ENCODE measurements at places on chromosomes 4 and X.

GRCh38 chr4:71026086-71026485, 32.6 kb downstream of the DCK start:
- DNase-seq: no peak

DNA sequence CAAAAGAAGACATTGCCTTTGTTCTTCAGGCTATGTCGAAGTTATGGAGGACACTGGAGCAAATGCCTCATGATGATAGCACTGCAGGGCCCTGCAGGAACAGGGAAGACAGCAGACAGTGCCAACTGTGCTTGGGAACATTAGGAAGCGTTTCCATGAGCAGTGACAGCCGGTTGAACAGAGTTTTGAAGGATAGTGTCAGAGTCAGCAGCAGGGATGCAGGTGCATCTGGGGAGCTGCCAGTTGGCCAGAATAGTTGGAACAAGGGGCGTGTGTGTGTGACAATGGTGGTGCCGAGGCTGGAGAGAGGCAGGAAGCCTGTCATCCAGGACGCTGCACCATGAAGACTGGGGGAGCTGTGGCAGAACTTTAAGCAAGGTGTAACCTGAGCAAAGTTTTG, 88.6 kb downstream of the SHROOM3 start:
- no peak for DNase-seq

DNA sequence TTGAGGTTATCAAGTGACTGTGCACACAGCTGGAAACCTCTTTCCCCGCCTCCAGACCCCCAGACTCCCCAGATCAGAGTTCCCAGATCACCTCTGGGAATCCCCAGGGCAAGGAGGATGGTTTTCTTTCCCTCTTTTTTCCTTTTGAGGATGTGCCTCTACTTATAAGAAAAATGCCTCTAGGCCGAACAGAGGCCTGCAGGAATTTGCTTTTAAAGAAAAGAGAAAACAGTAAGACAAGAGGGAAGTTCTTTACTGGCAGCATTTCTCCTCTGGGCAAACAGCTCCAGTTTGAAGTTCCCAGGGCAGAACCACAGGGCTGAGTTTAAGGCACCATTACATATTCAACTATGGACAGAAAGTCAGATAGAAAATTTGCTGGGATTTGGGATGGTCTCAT, 837.9 kb upstream of the LCORL start:
- no peak for DNase-seq

- DNase-seq: no peak
Observed at GRCh38 chr4:118033148-118034052, 886 bp upstream of the NDST3 start.

DNA sequence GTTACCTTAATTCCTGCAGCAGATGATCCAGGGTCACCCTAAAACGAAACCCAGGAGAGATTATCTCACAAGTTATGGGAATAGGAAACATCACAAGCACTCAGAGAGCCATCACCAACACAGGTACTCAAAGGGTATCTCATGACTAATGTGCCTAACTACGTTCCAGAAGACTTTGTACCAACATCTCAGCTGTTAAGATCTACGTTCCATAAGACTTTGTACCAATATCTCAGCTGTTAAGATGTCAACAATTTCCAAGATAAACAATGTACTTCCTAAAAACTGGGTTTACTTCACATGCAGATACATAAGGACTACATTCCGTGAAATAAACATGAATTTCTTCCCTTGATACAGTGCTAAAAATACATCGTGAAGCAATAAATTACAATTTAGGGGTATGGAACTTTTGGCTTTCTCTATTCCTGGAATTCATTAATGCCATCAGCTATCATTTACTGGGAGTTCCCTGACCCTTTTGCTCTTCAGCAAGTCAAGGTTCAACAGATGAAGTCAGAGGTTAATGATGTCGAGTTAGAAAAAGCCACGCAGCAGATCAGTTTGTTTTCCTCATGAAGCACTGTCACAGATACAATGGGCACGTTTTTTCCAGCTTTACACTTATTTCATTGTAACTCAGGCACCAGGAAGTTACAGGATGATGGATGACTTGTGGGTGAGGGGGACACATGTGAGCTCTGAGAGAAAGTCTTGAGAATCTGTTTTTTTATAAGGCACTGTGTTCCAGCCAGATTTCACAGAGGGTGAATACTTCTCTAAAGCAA, 127.0 kb upstream of the ETNPPL start:
- no peak for DNase-seq

GRCh38 chrX:15512401-15512965, 11.9 kb downstream of the BMX start:
- no peak for DNase-seq

GRCh38 chr4:186158021-186158813, 33.1 kb upstream of the CYP4V2 start:
- no peak for DNase-seq

DNA sequence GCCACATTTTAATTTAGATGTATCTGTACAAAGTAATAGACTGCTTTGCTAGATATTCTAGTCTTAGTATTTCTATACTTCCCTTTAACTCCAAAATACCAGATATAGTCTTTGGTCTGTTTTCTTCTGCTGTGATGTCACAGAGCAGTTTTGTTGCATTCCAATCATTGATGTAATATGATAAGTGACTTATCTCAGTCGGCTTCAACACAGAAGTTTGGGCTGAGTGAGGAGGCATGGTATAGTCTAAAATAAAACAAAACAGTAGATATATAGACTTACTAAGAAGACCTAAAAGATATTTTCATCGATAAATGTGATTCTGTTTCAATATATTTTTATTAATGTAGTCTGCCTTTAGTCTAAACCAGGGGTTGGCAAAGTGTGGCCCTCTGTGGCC, 169.9 kb downstream of the DCK start:
- DNase-seq: no peak

GRCh38 chr4:67332627-67333026, 212.7 kb downstream of the CENPC start:
- DNase-seq: no peak

Data from T-helper 17 cell (primary cell).